ENCODE measurements at places on chromosomes 6 and 20.

DNA sequence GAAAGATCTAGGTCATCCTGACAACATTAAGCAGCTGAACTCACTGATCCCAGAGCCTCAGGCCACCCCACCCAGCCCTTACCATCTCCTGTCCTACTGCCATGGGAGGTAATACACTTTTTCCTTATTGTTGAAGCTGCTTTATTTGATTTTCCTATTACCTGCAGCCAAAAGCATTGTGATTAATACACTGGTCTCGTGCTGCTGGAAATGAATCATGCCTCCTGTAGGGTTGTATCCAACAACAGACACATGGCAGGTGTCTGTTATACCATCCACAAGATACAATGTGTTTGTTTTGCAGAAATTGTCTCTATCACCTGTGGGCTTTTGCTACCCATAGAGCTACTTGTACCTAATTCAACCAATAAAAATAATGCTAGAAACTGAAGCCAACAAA lies 34.2 kb downstream of the MYLIP start:
- DNase-seq = no peak

- no peak for DNase-seq
Measured at GRCh38 chr6:8844968-8845367, 409.6 kb upstream of the SLC35B3 start.

GRCh38 chr20:29878777-29879442 lies 1378.6 kb upstream of the DEFB115 start:
- no peak for DNase-seq

- DNase-seq = no peak
Measured at GRCh38 chr6:136471372-136471771, 78.8 kb downstream of the MAP7 start.

DNA sequence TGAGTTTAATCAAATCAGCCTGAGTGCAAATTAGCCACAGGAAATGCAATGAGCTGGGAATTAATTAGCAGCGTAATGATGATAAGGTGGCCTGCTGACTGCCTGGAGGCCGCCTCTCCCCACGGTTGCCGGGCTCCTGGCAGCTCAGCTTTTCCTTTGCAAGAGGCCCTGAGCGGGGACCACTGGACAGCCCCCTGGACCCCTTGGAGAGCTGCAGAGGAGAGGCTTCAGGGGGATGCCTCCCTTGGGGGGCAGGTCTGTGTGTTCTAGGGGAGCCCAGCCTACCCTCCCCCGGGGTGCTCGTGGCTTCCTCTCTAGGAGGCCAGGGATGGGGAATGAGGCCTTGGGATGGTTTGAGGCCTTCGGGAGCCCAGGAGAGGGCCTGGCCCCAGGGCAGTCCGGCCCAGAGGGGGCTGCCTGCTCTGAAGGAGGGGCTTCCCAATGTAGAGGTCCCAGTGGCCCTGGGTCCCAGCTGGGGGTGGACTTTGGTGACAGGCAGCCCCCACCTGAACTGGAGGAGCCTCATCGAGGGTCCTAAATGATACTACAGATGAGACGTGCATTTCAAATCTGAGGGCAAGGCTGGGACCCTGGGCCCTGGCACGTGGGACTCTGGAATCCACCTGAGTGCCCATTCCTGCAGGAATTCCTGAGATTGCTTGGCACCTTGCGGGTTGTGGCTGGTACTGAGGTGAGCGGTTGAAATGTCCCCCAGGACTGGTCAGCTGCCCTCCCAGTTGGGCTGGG lies 66.4 kb upstream of the BHLHE23 start:
- DNase-seq = no peak

DNA sequence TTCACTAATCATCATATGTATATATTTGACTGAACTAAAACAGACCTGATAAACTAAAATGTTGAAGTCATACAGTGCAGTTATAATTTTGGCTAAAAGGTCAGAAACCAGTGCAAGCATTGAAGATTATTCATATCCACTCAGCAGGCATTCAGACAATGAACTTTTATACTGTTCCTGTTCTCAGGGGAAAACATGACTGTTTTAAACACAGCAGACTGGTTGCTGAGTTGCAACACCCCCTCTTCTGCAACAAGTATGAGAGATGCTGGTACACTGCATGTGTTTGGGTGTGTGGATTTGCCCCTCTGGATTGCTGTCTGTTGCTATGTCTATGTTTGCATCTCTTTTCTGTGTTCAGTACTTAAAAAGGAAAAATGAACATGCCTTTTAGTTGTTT lies 206.8 kb downstream of the EYA4 start:
- peak; percentile 11 for DNase-seq
